Sigmoid colon (tissue), 7 donors: ENCODE measurements at places on chromosomes 4 and X. TPM values are rescaled to one million over a fixed set of nuclear protein-coding genes. Genes with fewer than 3 reads are reported as not detected.

GRCh38 chr4:86556791-86557415 lies 37.2 kb upstream of the PTPN13 start:
- DNase-seq = no peak

The DUSP21 gene
- total RNA-seq = not detected

DNA sequence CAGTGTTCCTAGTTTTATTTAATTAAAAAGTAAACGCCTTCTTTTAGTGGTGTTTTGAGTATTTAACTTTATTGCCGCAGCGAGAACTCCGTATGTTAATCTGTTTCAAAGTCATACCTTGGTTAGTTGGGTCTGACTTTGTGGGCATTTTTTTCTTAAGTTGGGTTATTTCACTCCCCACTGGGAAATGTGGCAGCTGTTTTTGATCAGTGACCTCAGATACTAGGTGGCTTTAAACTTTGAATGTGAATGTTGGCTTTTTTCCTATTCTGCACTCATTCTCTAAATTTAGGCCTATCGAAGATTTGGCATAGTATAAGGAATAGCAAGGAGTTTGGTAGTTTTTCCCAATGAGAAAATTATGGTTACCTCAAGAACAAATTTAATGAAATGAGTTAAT lies 85.9 kb downstream of the FIP1L1 start:
- DNase-seq = no peak

DNA sequence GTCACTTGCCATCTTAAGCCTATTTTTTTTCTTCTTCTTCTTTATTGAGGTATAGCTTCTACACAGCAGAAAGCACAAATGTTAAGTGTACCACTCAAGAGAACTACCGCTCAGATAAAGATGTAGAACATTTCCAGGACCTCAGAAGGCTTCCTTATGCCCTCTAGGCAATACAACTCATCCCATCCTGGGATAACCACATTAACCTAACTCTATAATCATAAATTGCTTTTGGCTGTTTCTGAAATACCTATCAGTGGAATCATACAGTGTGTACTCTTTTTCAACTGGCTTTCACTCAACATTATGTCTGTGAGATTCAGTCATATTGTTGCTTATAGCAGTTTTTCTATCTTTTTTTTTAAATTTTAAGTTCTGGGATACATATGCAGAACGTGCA lies 51.7 kb downstream of the ARFIP1 start:
- no peak for DNase-seq

The DCHS2 gene
- total RNA-seq = 24.1 TPM

The DDX53 gene
- not detected for total RNA-seq

The VCX2 gene
- not detected for total RNA-seq

The SEPTIN11 gene
- total RNA-seq = 77.7 TPM

- no peak for DNase-seq
Measured at GRCh38 chr4:115780835-115781234, 667.4 kb upstream of the NDST4 start.

- DNase-seq = no peak
Measured at GRCh38 chrX:110086916-110087484, 84.1 kb downstream of the TMEM164 start.

GRCh38 chr4:183940864-183941263 lies 35.8 kb downstream of the STOX2 start:
- no peak for DNase-seq

The COL25A1 gene
- 1.4 TPM for total RNA-seq

DNA sequence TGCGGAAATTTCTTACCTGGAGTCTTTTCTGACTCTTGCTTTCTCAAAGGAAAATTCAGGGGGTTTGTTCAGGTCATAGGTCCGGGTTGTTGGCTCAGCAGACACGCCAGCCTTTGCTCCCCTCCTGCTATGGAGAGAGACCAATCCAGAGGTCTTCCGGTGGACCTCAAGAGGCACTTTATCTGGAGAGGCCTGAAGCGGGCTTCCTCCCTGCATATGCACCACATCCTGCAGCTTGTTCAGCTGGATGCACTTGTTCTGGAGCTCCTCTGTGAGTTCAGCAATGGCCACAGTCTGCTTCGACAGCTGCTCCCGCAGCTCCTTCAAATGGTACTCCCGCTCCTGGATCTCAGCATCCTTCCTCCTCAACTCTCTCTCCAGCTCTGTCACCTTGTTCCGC lies 10.5 kb downstream of the PRKG2 start:
- DNase-seq = no peak

GRCh38 chr4:179817317-179817716 lies 2375.1 kb upstream of the AGA start:
- no peak for DNase-seq

DNA sequence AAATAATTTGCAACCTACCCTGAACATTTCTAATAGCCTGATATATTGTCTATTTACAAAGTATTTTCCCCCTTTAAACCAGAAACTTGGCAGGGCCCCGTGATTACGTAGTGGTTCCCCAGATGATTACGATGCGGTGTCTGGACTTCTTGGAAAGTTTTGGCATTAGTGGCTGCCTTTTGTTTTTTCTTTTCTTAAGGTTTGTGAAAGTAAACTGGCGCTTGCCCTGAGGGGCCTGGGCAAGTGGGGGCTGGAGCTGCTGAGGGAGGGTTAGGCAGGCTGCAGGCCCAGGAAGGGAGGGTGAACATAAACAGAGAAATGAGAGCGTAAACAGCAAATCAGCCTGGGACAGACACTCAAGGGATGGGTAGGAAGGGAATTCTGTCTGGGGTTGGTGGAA lies 123.6 kb upstream of the MSX1 start:
- peak; percentile 57 for DNase-seq

The ADGRG2 gene
- 0.66 TPM for total RNA-seq

DNA sequence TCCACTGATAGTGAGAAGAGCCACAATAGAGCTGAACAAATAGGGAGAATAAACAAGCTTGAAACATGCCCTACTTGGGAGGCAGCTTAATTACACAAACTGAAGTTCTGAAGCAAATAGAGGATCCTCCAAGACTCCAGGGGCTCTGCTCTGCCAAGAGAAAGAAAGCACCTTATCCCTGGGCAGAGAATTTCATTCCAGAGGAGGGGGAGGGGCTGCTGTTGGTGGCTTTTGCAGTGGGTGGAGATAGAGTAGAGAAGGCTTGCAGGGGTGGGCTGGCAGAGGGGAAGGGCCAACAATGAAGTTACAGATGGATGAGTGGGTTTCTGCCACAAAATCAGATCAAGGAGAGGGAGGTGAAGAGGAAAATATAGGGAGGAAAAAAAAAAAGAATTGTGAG lies 1.0 kb upstream of the LPAR4 start:
- DNase-seq = no peak

- peak; percentile 82 for DNase-seq
Measured at GRCh38 chr4:7332216-7333023, 102.3 kb downstream of the PSAPL1 start.

- DNase-seq = no peak
Measured at GRCh38 chr4:146275370-146275769, 61.0 kb downstream of the REELD1 start.

GRCh38 chrX:150118476-150118875 lies 180.2 kb upstream of the EOLA2 start:
- DNase-seq = no peak

- no peak for DNase-seq
Measured at GRCh38 chr4:1668488-1668840, 15.6 kb downstream of the FAM53A start.

DNA sequence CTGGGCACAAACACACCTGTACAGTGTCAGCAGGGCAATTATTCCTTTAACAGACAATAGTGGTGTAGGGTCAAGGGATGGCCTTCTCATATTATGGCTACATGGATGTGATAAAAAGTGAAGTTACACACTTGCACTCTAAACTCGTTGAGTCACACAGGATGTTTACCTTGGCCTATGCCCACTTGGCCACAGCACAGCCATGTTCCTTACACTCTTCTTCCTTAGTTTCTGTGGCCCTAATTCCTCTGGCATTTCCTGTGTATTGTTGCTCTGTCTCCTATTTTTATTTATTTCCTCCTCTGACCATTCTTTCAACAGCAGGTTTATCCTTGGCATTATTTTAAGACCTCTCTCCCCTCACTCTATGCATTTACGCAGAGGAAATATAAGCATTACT lies 86.8 kb upstream of the NPFFR2 start:
- no peak for DNase-seq

The LIAS gene
- total RNA-seq = 16.1 TPM

The MEPE gene
- not detected for total RNA-seq

GRCh38 chrX:133916984-133917722 lies 68.2 kb downstream of the GPC3 start:
- no peak for DNase-seq

GRCh38 chr4:25638806-25639205 lies 16.8 kb upstream of the SLC34A2 start:
- DNase-seq = no peak

DNA sequence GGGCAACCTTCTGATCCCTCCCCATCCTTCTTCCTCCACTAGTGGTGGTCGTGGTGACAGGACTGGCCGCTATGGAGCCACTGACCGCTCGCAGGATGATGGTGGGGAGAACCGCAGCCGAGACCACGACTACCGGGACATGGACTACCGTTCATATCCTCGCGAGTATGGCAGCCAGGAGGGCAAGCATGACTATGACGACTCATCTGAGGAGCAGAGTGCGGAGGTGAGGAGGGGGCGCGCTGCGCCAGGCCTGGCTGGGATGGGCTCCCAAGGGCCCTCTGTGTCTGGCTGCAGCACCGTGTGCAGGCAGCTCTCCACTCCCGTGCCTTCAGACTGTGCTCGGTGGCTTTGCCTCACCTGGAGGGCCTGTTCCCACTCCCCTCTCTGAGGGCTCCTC lies 24.3 kb downstream of the RBM10 start:
- no peak for DNase-seq

GRCh38 chr4:52943677-52944076 lies 81.6 kb downstream of the RASL11B start:
- no peak for DNase-seq

The GAGE1 gene
- total RNA-seq = not detected

DNA sequence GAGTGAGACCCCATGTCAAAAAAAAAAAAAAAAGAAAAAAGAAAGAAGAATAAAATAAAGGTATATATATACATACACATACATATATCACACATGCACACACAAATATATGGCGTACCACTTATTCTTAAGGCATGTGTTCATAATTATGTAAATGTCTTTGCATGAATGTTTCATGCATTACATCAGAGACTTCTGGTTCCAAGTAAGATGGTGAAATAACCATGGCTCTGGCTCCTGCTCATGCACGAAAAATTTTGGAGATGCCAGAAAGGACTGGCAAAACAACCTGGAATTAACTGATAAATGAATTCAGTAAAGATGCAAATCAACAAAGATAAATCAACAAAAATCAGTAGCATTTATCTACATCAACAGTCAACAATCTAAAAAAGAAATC lies 19.7 kb upstream of the FHIP1A start:
- no peak for DNase-seq

- no peak for DNase-seq
Measured at GRCh38 chrX:10110984-10111363, 45.8 kb upstream of the CLCN4 start.

DNA sequence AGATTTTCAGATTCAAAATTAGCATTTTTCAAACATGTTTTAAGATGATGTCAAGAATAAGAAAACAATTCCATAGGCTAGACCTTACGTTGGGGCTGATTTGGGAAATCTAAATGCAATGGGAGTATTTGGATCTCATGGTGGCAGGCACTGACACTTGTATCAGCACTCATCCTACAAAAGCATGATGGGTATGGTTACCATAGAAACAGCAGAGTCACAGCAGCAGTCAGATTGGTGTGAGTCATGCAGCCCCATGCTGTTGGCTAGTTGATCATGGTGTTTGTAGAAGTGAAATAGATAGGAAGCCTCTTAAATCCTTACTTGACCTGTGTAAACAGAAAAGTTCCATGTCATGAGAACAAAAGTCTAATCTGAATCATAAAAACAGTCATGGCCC lies 1637.3 kb upstream of the PABPC4L start:
- no peak for DNase-seq

The SORBS2 gene
- 849 TPM for total RNA-seq
